ENCODE measurements at places on chromosomes 7 and 10.

DNA sequence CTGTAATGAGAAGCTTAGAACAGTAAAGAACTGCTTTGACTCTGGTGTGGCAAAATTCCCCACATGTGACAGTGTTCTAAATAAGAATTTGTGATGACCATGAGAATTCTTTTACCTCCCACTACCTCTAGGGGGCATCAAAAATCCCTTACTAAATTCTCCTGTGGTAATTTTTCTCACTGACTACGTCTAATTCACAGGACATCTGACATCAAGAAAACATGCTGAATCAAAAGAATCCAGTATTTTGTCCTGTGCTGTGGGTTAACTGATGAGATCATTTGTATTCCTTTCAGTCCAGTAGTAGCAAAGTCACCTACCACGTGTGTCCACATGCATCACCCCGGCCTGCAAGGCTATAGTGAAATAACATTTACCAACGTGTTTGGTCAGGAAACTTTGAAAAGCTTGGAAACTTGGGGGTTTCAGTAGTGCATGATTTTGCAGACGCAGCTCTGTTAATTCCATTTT lies 103.8 kb downstream of the ATE1 start:
- peak; percentile 46 for DNase-seq

DNA sequence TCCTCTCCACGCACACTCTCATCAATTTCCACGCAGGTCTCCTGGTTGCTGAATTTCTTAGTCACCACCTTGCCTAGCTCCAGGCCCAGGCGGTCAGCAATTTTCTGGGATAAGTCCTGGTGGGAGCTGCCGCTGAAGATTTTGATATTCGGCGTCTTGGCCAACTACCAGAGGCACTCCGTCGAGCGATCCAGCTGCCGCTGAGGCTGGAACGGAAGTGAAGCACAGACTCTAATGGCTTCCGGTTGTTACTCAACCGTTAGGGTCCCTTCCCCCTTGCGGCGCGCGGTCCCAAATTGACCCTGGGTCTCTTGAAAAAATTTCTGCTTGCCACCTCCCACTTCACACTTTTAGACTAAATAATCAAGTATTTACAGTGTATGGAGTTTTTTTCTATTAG lies at the start of gene PRPS1L1:
Gene PRPS1L1 (minus strand): TSS at position 219 of the 400 bp plus-strand sequence.
- DNase-seq = no peak

DNA sequence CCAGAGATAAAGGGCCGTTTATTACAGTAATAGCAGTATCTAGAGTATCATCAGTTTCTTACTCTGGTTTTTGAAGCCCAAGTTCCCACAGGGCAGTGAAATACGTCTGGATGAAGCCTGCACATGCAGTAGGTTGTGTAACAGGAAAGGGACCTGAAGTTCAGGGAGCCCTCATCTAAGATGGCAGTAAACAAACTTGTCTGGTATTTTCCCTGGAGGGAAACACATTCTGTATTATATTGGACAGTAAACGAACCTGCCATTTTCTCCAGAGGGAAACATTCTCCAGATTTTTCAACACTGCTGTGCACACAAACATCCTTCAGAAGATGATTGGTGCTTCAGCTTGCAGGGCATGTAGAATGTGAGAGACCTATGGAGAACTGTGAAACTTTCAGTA lies 189.9 kb downstream of the TFEC start:
- no peak for DNase-seq

DNA sequence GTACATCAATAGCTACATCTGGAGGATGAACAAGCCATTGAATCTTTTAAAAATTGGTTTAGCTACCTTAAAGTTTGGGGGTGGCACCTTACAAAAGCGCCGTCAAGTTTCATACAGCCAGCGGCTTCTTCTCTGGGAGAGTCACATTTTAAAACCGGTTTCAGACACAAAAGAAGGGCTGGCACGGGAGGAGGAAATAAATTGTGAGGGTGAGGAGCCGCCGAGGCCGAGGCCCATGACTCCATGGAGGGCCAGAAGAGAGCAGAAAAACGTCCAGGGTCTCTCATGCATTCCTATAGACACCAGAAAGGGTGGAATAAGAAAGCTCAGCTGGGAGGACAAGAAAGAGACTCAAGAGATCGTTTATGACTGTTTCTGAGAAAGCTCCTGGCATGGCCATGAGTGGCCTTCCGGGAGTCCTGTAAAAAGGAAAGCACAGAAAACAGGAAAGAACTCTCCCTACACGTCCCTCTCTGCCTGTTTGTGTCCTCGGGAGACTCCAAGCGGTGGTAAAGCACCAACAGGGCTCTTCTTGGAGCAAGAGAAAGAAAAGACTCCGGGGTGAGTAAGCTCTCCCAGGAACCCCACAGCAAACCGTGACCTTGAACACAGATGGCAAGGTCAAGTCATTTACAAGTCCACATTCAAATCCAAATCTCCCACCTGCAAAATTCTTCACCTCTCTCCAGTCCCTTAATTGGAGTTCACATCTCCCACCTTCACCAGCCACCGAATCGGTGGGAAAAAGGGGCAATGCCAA lies 1.8 kb downstream of the FRAT2 start:
- no peak for DNase-seq

- no peak for DNase-seq
These were observed 1325.5 kb downstream of the XPNPEP1 start for GRCh38 chr10:108597657-108598319.

- peak; percentile 70 for DNase-seq
These were observed 270.4 kb downstream of the HGF start for GRCh38 chr7:81499262-81500116.

- DNase-seq = no peak
These were observed 2.4 kb downstream of the ARID5B start for GRCh38 chr10:61903928-61904344.

- no peak for DNase-seq
These were observed 2.8 kb downstream of the UPK3B start for GRCh38 chr7:76512941-76513816.

DNA sequence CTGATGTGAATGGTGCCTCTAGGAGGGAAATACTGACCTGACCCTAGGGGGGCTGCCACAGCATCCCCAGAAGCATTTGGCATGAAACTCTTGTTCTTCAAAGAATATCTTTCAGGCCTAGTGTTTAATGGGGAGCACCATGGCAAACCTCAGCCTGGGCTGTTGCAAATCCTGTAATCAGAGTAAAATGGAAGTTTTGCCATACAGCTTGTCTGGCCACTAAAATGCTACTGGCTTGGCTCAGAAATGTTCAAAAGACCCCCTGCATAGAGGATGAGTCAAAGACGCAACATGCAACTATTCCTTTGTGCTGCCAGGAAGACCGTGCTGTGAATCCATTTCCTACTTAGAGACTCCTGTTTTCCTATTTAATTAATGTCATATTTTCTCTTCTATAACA lies 26.7 kb downstream of the HECW1 start:
- DNase-seq = no peak

- DNase-seq = peak; percentile 17
These were observed 33.4 kb upstream of the VWDE start for GRCh38 chr7:12436896-12437535.

DNA sequence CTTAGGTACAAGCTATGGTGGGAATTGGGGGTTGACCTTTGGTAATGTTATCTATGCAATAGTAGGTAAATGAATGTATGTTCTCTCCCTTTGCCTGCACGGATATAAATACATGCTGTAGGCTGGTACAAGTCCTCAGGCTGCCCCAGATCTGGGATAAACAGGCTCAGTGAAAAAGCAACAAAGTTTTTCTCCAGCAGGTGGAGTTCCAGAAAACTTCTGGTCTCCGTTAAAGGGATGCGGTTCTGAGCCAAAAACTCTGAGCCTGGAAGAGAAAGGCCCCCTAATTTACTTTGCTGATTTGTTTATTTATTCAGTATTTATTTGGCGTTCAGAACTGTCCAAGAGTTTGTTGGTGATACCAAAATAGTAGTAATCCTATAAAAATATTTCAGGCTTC lies 204.7 kb downstream of the ADRA2A start:
- no peak for DNase-seq

- DNase-seq = no peak
These were observed 711.1 kb upstream of the SEMA3D start for GRCh38 chr7:85897967-85898366.

DNA sequence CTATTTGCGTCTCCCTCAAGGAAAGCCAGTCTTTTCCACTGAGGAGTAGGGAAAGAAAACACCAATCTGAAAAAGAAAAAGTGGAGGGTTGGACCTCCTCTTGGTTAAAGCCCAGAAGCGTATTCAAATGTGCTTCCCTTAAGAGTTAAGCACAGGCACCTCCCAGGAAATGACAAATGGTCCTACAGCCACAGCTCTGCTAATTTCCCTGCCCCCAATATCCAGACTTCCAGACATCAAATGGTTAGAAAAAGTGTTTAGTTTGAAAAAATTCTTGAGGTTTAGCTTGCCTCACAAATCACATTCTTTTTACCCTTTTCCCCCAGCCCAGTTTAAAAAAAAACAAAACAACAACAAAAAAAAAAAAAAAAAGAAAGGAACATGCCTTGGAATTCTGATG lies 19.0 kb upstream of the COL1A2 start:
- no peak for DNase-seq

GRCh38 chr7:157829491-157829890 lies 492.7 kb downstream of the DNAJB6 start:
- no peak for DNase-seq

DNA sequence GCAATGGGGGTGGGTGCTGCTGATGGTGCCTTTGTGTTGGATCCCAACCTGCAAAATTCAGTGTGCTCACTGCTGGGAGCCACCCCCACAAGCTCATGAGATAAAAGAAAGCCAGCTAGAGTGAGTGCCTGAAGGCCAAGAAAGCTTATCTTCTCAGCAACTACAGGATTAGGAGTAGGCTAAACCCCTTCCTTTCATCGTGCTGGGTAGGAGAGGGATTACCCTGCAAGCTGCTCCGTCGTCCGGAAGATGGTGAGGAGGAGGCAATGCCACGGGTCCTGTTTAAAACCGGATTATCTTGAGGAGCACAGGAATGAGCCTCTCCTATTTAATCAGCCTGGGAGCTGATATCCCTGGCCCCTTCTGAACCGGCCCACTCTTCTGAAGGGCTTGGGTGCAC lies 258.0 kb downstream of the GALNT17 start:
- DNase-seq = no peak

GRCh38 chr7:155289949-155290501 lies 7.7 kb upstream of the INSIG1 start:
- DNase-seq = no peak

GRCh38 chr7:82098414-82098813 lies 328.6 kb upstream of the HGF start:
- no peak for DNase-seq

- no peak for DNase-seq
These were observed 221.8 kb upstream of the TMEM72 start for GRCh38 chr10:44689368-44689767.

DNA sequence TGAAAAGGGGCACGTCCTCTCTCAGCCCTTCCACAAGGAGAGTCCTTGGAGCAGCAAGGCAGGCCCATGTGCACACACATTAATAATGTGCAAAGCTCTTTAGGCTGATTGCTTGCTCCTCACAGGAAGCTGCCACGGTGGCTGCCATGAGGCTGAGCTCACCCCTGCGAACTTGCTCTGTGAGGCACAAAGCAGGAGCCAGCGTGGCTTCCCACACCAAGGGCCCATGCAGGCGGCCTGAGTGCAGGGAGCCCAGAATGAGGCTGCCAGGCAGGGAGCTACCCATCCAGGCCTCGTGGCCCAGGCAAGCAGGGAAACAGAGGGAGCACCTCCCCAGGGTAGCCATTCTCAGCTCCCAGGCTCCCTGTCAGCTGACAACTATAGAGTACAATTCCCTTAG lies 242.9 kb downstream of the GRID1 start:
- no peak for DNase-seq

- no peak for DNase-seq
These were observed 112.1 kb downstream of the GALNT11 start for GRCh38 chr7:152137476-152138025.

Measured in MM.1S (cell line).